ENCODE measurements at places on chromosomes 4 and X.
A peak's percentile ranks its signal among the peaks of the same experiment; 100 is the strongest.

- no peak for DNase-seq
These were observed 189.0 kb upstream of the TTC29 start for GRCh38 chr4:147134536-147135210.

DNA sequence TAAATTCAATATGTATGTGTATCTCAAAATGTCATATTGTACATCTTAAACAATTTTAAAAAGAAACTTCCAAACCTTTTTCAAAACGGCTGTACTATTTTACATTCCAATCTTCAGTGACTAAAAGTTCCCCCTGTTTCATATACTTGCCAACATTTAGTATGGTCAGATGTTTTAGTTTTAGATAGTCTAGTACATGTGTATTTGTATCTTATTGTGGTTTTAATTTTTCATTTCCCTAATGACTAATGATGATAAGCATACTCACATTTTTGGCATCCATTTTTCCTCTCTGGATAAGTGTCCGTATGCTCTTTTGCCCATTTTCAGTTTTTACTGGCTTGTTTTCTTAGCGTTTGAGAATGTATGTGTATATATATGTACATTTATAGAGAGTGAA, 212.2 kb upstream of the MAGEB18 start:
- no peak for DNase-seq

- DNase-seq: no peak
These were observed 107.2 kb downstream of the PRDM5 start for GRCh38 chr4:120815361-120815760.

GRCh38 chrX:72475952-72476668, 96.5 kb downstream of the HDAC8 start:
- no peak for DNase-seq

DNA sequence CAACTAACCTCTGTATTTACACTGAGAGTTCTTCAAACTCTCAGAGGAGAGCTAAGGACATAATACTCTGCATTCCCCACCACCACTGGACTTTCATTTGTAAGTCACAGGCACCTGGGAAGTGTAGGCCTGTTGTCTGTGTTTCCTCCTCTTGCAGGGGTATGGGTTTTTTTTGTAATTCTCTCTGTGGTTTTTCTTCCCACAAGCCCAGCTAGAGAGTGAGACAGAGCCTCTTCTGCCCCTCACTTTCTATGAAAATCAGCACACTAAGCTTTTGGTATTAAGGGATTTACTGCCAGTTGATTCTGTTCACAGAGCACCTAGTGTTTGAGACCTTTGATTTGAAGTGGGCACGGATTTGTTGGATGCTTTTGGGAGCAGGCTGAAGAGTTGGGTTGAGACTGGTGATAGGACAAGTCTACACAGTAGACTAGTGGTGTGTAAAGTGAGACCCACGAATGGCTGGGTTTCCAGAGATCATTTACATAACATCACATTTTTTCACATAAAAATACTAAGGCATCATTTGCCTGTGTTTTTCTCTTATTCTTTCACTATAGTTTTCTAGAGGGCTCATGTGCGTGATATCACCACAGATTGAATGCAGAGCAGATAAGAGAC, 28.9 kb upstream of the WDR17 start:
- no peak for DNase-seq

GRCh38 chr4:156710365-156711192, 261.0 kb downstream of the PDGFC start:
- no peak for DNase-seq

GRCh38 chrX:132965461-132965860, 7.0 kb upstream of the HS6ST2 start:
- no peak for DNase-seq

- no peak for DNase-seq
These were observed 125.9 kb downstream of the FRYL start for GRCh38 chr4:48654015-48654664.

GRCh38 chr4:59412739-59413138, 1787.4 kb upstream of the ADGRL3 start:
- no peak for DNase-seq

- no peak for DNase-seq
These were observed 17.5 kb upstream of the CORIN start for GRCh38 chr4:47855350-47855749.

- no peak for DNase-seq
These were observed 17.9 kb downstream of the ATP8A1 start for GRCh38 chr4:42638993-42639392.

DNA sequence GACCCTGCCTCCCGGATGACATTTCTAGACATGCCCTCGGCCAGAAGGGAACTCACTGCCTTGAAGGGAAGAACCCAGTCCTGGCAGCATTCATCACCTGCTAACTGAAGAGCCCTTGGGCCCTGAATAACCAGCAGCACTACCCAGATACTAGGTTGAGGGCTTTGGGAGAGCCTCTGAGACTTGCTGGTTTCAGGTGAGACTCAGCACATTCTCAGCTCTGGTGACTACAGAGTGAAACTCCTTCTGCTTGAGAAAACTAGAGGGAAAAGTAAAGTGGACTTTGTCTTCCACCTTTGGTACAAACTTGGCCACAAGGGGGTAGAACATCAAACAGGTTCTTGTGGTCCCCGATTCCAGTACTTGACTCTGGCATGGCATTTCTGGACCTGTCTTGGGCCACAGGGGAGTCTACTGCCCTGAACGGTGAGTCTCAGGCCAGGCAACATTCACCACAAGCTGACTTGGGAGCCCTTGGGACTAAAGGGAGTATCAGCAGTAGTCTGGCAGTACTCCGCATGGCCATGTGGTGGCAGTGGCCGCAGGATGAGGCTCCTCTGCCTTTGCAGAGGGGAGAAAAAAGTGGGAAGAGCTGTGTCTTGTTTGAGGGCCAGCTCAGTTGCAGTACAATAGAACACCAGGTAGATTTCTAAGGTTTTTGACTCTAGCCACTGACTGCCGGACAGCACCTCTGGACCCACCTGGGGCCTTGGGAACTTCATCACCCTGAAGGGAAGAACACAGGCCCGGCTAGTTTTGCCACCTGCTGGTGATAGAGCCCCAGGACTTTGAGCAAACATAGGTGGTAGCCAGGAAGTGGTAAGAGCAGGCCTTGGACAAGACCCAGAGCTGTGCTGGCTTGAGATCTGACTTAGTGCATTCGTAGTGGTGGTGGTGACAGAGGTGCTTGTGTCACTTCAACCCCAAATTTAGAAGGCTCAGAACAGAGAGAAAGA, 414.8 kb downstream of the OPHN1 start:
- DNase-seq: no peak

DNA sequence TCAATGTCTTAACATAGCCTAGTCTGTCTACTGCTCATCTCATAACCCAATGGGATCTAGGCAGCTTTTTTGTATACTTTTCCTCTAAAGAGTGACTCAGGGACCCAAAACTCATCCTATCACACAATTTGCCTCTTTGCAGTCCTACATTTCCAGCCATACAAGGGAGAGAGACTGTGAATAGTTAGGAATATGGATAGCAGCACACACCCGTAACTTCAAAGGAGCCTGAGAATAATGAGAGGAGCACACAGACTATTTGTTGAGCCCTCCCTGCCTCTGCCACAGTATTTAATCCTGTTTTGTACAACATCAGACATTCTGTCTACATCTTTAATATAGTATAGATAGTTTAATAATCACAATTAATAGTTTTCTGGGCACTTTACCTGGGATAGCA, 83.2 kb downstream of the AREG start:
- no peak for DNase-seq

DNA sequence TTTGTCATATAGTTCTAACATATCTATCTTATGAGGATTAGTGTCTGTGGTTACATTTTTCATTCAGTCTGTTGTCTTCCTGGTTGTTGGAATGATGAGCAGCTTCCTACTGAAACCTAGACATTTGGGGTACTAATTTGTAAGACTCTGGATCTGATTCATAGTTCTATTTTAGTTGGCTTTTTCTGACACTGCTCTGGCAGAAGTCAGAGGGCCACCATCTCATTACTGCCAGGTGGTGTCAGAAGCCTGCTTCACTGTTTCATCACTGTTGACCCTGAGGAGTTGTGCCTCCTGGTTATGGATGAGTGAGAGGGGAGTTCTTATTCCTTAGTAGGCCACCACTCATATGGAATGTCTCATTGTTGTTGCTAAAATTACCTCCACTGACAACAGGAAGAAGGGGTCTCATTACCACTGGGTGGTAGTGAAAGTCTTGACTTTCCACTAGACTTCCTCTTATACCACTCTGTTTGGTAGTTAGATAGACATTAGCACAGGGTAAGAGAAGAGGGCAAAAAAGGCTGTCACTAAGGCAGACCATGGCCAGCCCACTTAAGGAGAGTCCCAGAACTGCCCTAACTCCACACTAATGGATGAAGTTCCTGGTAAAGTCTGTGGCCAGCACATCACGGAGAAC, 395.2 kb downstream of the SPOCK3 start:
- no peak for DNase-seq

GRCh38 chrX:19739683-19740082, 147.7 kb downstream of the SH3KBP1 start:
- no peak for DNase-seq

DNA sequence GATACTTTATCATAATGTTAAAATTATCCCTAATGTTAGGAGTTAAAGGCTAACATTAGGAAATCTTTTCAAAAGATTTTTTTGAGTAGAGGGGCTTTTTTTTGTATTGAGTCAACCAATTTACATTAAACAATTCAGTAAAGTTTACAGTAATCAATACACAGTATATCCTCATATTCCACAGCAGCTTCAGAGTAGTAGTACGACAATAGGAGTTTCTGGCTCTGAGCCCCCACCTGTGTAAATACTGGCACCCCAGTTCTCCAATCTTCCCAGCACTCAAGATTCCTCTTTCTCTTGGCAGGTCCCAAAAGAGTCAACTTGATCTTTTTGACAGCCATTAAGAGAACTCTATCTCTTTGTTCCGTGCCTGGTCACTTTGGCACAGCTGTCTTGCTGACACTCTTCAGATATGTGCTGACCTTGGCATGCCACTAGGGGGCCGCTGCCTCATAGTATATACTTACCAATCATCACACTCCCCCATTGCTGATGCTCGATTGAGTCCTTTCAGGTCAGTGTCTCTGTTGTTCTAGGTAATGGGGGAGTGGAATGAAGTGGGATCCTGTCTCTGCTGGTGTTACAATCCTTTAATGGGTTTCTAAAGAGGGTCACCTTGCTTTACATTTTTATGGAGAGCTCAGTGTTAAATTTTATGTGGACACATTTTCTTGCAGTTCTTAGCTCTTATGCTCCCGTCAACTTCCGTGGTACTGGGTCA, 19.5 kb upstream of the CCNI start:
- peak; percentile 68 for DNase-seq

DNA sequence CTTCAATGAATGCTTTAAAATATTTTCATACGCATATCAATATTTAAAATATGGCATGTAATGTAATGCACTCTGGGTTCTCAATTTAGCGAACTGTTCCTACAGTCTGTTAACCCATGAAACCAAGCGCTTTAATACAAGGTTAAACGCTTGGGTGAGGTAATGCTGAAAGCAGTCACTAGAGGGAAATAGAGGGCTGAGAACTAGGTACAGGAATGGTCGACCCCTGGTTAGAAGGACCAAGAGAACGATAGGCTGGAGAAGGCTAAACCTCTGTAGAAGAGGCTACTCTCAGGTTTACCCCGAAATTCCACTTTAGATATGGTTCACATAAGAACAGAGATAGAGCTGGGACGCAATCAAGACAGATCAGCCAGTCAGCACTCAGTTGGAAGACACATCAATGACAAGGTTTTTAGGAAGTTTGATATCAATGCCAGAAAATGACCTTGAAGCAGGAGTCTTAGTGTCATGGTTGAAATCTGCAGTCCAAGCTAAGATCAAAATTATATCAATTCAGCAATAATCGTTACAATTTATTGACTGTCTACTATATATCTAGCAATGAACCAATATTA, 26.9 kb downstream of the ARSJ start:
- DNase-seq: no peak

DNA sequence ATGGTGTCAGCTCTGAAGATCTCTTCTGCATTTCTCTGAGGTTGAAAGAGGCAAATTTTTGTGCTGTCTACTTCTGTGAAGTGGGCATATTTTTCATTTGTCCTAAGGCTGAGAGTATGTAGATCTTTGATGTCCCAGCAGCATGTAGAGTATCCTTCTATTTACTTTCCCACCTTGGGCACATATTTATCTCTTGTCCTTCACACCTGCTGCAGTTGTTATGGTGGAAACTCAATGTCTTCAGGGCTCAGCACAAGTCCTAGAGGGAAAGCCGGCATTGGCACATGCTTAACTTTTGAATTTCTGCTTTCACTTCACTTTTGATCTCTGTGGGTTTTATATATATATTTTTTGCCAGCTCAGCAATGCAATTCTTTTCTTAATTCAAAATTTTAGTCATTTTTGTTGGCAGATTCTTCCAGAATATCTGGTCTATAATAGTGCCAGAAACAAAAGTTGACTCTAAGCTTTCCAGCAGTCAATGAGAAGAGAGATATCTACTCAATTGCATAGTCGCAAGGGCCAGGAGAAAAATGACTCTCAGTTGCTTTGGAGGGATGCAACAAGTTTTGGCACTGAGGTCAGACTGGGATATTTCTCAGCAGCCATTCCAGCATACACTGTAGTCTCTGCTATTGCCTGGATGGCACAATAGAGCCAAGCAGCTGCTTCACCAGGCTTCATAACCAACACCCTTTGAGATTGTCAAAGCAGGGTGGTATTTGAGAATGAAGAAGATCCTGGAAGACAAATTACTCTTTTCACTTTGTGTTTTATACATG, 127.8 kb upstream of the FAT1 start:
- DNase-seq: no peak

GRCh38 chrX:22278375-22278774, 5.7 kb downstream of the CBLL2 start:
- DNase-seq: no peak

GRCh38 chr4:5471691-5472090, 236.7 kb downstream of the EVC2 start:
- DNase-seq: no peak

DNA sequence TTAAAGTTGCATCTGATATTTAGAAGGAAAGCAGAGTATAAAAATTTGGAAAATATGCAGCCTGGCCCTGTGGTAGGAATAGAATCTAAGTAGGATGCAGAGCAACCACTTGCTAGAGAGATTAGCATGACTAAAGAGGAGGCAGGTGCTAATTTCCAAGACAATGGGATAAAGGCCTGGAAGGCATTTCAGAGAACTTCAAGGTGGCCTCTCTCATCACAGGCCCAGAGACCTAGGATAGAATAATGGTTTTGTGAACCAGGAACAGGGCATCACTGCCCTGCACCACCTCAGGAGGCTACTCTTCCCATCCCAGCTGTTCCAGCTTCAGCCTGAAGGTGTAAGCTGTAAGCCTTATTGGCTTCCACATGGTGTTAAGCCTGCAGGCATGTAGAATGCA, 621.7 kb upstream of the HS3ST1 start:
- DNase-seq: no peak

- no peak for DNase-seq
These were observed 83.9 kb downstream of the MAMLD1 start for GRCh38 chrX:150446995-150447394.

DNA sequence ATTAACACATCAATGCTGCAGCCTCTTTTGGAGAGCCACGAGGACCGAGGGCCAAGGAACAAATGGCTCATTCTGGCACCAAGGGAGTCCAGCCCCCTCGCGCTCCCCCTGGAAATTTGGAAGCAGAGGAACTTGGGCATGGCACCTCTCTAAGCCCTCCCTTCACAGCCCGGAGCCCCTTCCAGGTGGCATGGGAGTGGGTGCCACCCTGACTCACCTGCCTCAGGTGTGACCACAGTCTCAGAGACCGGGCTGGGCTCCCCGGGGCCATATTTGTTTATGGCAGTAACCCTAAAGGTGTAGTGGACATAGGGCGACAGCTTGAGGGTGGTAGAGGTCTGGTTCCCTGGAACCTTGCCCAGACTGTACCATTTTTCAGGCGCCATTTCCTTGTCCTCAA, 18.8 kb downstream of the L1CAM start:
- no peak for DNase-seq
